ENCODE measurements at places on chromosomes 16 and 17.

GRCh38 chr16:56262551-56263245 lies 71.4 kb downstream of the GNAO1 start:
- DNase-seq = no peak

DNA sequence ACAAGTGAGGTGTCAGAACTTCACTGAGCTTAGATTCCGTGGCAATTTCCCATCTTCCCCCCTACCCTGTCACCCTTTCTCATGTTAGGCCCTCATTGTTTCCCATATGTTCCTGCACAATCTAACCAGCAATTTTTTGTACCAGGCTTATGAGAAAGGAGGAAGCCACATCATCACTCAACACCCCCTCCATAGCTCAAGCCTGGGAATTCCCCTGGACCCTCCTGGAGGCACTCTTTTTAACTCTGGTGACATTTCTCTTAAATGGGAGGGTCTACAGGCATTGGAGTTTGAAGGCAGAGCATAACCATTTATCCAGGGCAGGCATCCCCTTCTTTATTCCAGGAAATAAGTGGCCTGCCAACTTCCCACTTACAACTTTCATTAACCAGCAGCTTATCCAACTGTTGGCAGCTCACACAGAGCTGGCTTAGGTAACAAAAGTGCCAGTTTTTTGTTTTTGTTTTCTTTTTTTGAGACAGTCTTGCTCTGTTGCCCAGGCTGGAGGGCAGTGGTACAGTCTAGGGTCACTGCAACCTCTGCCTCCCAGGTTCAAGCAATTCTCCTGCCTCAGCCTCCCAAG lies 10.4 kb upstream of the GLG1 start:
- DNase-seq = no peak

- no peak for DNase-seq
These were observed 30.7 kb downstream of the YPEL2 start for GRCh38 chr17:59361916-59362810.

DNA sequence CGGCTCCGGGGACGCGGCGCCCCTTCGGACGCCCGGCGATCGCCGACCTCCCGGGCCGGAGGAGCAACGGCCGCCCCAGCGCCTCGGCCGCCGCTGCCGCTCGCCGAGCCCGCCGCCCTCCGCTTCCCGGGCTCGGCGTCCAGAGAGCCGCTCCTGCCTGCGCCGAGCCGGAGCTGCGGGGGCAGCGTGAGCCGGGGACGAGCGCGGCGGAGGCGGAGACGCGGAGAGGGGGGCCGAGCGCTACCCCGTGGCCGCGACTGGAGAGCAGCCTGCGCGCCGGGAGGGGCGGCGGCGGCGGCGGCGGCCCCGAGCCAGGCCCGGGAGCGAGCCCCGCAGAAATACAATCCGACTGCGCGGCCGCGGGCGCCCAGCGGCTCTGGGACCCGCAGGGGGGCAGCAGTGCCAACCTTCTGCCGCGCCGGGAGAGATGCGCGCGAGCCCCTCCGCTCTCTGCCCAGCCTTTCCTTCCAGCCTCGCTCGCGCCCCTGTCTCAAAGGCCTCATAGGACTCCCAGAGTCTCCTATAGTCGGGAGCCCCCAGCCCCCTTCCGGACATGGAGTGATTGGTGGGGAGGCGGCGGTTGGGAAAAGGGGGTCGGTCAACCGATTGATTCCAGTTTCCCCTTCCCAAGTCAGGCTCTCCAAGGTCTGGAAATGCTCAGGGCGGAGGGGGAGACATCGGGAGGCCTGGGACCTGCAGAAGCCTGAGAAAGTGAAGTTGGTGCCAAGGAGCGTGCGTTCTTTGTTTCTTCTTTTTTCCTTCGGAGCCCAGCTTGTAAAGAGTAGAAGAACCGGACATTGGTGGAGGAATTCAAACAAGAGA lies 1.0 kb upstream of the SDK2 start:
- DNase-seq = peak; percentile 73

GRCh38 chr17:50192618-50193291 lies 8.7 kb downstream of the COL1A1 start:
- DNase-seq = no peak

DNA sequence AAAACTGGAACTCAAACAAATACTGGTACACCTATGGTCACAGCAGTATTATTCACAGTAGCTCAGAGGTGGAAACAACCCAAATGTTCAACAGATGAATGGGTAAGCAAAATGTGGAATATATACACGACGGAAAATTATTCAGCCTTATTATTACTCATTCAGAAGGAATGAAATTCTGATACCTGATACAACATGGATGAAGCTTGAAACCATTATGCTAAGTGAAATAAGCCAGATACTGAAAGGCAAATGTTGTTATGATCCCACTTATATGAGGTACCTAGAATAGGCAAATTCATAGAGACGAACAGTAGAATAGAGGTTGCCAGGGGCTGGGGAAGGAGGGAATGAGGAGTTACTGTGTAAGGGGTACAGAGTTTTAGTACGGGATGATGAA lies 27.1 kb upstream of the MYLK3 start:
- no peak for DNase-seq

- no peak for DNase-seq
These were observed 13.8 kb upstream of the CDR2 start for GRCh38 chr16:22388101-22388644.

DNA sequence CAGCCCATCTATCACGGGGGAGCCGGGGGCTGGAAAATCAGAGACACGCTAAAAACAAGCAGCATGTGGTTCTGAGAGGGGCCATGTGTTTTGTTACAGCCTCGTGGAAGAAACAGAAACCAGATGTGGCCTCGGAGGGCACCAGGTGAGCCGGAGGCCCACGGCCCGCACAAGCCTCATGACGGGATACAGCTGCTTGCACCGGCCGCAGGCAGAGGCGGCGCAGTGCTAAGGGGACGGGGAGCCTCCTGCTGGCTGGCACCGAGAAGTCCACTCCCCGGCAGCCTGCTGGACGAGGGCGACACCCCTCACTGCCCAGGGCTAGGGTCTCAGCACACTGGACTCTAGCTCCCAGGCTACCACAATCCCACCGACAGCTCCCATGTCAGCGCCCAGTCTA lies 19.2 kb downstream of the NDUFAF8 start:
- DNase-seq = no peak

GRCh38 chr17:77332034-77332971 lies 191.5 kb downstream of the SEC14L1 start:
- DNase-seq = no peak

GRCh38 chr17:47653442-47653841 lies 3.7 kb downstream of the KPNB1 start:
- DNase-seq = no peak

- DNase-seq = no peak
These were observed 60.4 kb upstream of the TOB1 start for GRCh38 chr17:50926523-50926922.

- no peak for DNase-seq
These were observed 2.2 kb upstream of the RPL38 start for GRCh38 chr17:74201250-74201649.

DNA sequence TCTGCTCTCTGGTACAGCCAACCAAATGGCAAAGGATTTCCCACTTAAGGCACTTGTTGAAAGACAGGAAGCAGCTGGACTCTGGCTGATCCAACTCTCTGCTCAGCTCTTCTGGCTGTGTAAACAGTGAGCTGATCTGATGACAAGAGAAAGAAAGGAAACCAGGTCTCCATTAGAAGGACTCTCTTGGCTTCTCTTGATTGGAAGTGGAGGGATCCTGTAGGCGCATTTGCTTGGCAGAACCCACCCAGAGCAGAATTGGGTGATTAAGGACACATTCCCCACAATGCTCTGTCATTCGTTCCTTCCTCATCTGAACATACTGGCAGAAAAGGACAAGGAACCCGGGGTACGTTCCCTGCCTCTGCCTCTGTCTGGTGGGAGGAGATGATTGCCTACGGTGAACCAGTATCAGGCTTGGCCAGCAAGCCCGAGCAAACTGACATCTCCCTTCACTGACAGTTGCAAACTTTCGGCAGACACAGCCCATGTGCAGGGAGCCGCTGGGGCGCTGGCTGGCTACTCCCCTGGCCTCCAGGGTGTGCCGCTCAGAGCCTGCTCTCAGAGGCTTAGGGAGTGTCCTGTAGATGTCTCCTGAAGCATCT lies 29.1 kb downstream of the LDHD start:
- no peak for DNase-seq

DNA sequence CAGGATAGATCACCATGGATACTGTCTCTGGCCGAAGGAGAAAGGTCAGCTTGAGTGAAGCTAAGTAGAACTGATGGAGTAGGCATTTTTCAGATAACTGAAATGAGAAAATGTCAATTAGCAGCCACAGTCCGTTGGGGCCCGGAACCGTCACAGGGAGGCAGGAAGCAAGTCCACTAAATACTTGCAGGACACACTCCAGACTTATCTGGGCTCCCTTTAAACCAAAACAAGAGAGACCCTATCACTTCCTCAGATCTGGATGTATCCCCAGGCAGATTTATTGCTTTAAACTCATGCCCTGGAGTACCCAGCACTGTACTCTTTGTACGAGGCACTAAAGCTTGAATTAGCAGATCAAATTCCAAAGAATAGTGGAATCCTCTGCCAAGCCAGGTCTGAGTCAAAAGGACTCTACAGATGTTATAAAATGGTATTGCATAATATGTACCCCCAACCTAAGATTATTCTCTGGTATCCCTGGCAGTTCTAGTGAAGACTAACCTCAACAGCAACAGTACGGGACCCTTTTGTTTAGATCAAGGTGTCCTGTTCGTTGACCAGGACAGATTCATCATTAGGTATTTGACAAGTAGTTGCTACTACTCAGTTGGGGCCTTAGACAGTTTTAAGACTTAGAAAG lies 8.1 kb downstream of the ZP2 start:
- DNase-seq = no peak

- no peak for DNase-seq
These were observed 1.0 kb downstream of the CYB561 start for GRCh38 chr17:63445065-63445464.

DNA sequence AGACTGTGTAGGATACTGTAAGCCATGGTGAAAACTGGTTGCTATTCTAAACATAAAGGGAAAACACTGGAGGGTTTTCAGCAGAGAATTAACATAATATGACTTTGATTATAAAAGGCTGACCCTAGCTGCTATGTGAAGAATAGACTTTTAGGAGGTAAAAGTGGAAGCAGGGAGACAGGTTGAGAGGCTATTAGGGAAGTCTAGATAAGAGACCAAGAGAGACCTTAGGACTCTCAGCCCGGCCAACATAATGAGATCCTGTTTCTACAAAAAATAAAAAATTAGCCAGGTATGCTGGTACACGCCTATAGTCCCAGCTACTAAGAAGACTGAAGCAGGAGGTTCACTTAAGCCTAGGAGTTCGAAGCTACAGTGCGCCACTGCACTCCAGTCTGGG lies 393.2 kb upstream of the PMFBP1 start:
- DNase-seq = no peak

- no peak for DNase-seq
These were observed 77.0 kb upstream of the ZNF423 start for GRCh38 chr16:49932946-49933345.

GRCh38 chr17:36760425-36760824 lies 159.0 kb downstream of the MRM1 start:
- DNase-seq = no peak

DNA sequence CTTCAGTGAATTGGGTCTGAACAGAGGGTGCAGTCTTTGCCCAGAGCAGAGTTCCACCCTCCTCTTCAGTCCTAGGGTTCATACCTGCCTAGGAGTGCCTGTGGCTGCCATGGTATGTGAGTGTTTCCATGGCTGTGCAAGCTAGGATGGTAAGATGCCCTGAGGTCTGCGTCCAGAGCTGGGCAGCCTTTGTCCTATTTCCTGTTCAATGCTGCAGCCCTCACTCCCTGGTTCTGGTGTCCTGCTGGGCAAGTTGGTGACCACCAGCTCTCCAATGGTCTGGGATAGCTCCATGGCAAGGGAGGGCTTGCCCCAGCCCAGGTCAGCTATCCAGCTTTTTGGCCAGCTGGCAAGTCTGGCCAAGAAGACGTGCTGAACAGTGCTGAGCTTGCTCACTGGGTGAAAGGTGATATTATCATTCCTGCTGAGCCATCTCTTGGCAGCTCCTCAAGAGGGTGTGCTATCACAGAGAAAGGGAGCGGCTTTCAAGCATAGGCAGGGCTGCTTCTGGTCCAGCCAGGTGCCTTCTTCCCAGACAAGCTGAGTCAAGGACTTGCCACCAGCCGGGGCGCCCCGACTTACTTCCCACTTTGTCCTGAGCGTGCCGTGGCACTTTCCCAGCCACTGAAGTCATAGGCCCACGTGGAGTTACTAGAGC lies 13.0 kb upstream of the NFATC3 start:
- DNase-seq = no peak

- peak; percentile 32 for DNase-seq
These were observed 259.0 kb downstream of the XYLT1 start for GRCh38 chr16:17211797-17212196.

- peak; percentile 59 for DNase-seq
These were observed 7.1 kb upstream of the FTSJ3 start for GRCh38 chr17:63834431-63835166.

GRCh38 chr16:27646806-27647205 lies 96.9 kb downstream of the KATNIP start:
- DNase-seq = no peak

- DNase-seq = no peak
These were observed 1.7 kb upstream of the NLRP1 start for GRCh38 chr17:5585836-5586521.

DNA sequence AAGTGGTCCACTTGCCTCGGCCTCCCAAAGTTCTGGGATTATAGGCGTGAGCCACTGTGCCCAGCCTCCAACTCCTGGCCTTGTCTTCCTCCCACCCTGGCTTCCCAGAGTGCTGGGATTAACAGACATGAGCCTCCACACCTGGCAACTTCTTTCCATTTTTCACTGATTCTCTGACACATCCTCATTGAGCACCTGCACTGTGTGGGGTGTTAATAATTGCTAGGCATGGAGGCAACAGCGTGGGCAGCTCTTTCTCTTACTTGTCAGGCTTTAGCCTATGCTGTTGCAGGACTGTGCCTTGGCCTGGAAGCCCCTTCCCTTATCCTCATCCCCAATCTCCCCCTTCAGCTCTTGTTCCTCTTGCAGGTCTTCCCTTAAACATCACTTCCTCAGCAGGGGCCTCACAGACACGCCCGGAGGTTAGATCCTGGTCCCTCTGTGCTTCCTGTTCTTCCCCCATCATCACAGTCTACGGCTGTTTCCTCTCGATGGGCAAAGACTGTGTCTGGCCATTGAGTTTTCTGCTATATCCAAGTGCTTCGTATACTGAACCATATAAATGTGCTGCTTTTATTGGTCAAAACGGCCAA lies 7.9 kb downstream of the QPRT start:
- DNase-seq = no peak

DNA sequence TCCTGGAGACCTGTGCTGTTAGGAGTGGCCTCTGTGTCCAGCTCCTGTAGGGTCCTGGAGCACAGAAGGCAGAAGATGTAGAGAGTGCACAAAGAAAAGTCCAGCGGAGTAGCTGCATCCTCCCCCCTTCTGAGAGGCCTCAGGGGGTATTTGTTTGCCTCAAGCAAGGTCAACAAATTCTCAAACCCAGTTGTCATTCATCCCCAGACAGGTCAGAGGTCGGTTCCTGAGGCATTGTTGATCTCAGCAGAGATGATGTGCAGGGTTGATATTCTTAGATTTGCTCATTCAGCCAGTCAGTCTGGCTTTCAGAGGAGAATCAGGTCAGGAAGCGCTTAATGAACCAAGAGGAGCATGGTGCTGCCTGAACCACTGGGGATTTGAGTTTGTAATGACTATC lies 8.3 kb upstream of the RBFOX1 start:
- no peak for DNase-seq
